Naive thymus-derived CD4-positive, alpha-beta T cell (primary cell): ENCODE measurements at places on chromosomes 2 and 18. TPM values are rescaled to one million over a fixed set of nuclear protein-coding genes. Genes with fewer than 3 reads are reported as not detected.

DNA sequence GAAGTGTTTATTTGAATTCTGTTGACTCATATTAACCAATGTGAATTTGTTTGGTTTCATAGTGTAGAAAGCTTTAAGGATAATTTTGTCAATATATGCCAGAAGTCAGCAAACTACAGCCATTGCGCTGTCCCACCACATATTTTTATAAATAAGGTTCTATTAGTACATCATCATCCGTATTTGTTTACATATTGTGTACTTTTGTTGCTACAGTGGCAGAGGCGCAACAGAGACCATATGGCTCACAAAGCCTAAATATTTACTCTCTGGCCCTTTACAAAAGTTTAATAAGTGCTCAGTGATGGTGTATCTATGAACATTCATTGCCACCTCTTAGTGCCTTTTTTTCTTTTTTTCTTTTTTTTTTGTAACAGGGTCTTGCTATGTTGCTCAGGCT, 6.4 kb downstream of the ERLEC1 start:
- H3K27me3 ChIP-seq: no peaks in the 10 kb centered on the region
- peaks cover 32% of the 10 kb centered on the region for H3K36me3 ChIP-seq
- H3K4me1 ChIP-seq: peaks cover 5% of the 10 kb centered on the region
- no peak overlapping the region for H3K27ac ChIP-seq

- H3K36me3 ChIP-seq: no peaks in the 10 kb centered on the region
- no peak overlapping the region for H3K27ac ChIP-seq
- H3K4me3 ChIP-seq: no peak overlapping the region
- no peak for DNase-seq
These were observed 975.6 kb downstream of the DCDC2C start for GRCh38 chr2:4678927-4679326.

- no peak for DNase-seq
- no peak overlapping the region for H3K4me3 ChIP-seq
- no peaks in the 10 kb centered on the region for H3K27me3 ChIP-seq
- no peaks in the 10 kb centered on the region for H3K36me3 ChIP-seq
These were observed 148.7 kb downstream of the AGAP1 start for GRCh38 chr2:235642446-235643098.

Gene LINC00305
- not detected for polyA plus RNA-seq

- no peaks in the 10 kb centered on the region for H3K27me3 ChIP-seq
- DNase-seq: no peak
- H3K4me1 ChIP-seq: peaks cover 17% of the 10 kb centered on the region
- H3K36me3 ChIP-seq: no peaks in the 10 kb centered on the region
- H3K4me3 ChIP-seq: no peak overlapping the region
These were observed 15.5 kb upstream of the IL1RN start for GRCh38 chr2:113111823-113112287.

GRCh38 chr2:38245114-38245641, 131.9 kb downstream of the ATL2 start:
- no peak overlapping the region for H3K27ac ChIP-seq
- H3K4me1 ChIP-seq: no peaks in the 10 kb centered on the region
- H3K36me3 ChIP-seq: no peaks in the 10 kb centered on the region
- DNase-seq: no peak
- no peak overlapping the region for H3K4me3 ChIP-seq

Gene BUB1
- polyA plus RNA-seq: 1.1 TPM

DNA sequence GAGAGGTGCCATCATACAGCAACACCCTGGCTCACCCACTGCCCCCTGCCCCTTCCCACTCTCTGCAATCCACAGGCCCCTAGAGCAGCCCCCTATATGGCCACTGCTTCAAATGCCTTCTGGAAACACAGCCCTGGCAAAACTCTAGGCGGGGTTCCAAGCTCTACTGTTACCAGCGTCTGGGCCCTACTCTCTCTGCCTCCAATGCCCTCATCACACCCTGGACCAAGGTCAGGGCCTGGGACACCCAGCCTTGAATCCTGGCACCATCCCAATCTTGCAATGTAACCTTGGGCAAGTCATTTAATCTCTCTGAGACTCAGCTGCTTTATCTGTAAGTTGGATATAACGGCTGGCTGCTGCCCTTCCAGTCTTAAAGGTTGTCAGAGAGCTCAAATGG, 39.2 kb upstream of the LOXHD1 start:
- no peak overlapping the region for H3K27ac ChIP-seq
- no peak for DNase-seq
- no peak overlapping the region for H3K4me3 ChIP-seq
- H3K4me1 ChIP-seq: no peaks in the 10 kb centered on the region
- H3K27me3 ChIP-seq: no peaks in the 10 kb centered on the region

GRCh38 chr2:28349546-28350165, 43.0 kb upstream of the FOSL2 start:
- H3K27me3 ChIP-seq: no peaks in the 10 kb centered on the region
- DNase-seq: no peak
- H3K36me3 ChIP-seq: no peaks in the 10 kb centered on the region
- H3K4me1 ChIP-seq: peaks cover 20% of the 10 kb centered on the region

Gene GKN2
- not detected for polyA plus RNA-seq

DNA sequence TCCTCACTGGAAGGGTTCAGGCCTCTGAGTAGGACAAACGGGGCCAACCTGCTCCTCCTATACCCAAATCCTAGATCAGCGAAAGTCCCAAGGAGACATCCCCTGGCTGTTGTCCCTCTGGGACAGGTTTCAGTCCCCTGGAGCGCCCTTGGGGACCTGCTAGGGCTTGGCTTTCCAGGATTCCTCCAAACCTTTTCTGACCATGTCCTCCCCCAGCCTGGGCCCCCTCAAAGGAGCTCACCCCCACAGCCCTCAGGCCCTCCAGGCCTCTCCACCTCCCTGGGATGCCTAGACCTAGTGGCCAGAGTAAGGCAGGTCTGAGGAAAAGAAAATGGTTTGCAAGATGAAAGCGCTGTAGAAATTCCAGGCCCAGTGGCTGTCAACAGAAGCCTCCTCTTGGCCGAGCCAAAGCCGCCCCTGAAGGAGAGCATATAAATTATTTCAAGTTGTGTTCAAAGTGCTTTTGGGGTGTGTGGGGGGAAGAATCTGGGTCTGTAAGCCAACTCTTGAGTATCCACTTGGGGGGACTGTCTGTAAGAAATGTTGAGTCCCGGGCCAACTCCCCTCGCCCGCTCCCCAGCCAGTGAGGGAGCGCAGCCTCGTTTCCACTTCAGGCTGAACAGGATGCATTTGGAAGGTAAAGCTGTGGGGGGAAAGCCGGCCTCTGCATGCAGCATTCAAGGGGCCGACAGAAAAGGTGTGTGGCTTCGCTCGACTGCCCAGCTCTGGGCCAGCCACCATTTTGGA, 158.6 kb downstream of the DYSF start:
- H3K27me3 ChIP-seq: no peaks in the 10 kb centered on the region
- no peaks in the 10 kb centered on the region for H3K4me1 ChIP-seq
- no peak overlapping the region for H3K27ac ChIP-seq

Gene DCC
- not detected for polyA plus RNA-seq

GRCh38 chr18:36476433-36476832, 178.9 kb downstream of the FHOD3 start:
- no peak overlapping the region for H3K27ac ChIP-seq
- H3K27me3 ChIP-seq: no peaks in the 10 kb centered on the region
- no peak overlapping the region for H3K4me3 ChIP-seq

GRCh38 chr2:9008951-9009664, 5.6 kb upstream of the MBOAT2 start:
- peaks cover 4% of the 10 kb centered on the region for H3K27me3 ChIP-seq
- no peaks in the 10 kb centered on the region for H3K4me1 ChIP-seq

Gene RDH14
- 38.9 TPM for polyA plus RNA-seq

Gene CD28
- polyA plus RNA-seq: 67.5 TPM

GRCh38 chr2:3986530-3987258, 283.3 kb downstream of the DCDC2C start:
- no peak overlapping the region for H3K27ac ChIP-seq
- no peaks in the 10 kb centered on the region for H3K27me3 ChIP-seq
- no peak overlapping the region for H3K4me3 ChIP-seq
- H3K36me3 ChIP-seq: no peaks in the 10 kb centered on the region

DNA sequence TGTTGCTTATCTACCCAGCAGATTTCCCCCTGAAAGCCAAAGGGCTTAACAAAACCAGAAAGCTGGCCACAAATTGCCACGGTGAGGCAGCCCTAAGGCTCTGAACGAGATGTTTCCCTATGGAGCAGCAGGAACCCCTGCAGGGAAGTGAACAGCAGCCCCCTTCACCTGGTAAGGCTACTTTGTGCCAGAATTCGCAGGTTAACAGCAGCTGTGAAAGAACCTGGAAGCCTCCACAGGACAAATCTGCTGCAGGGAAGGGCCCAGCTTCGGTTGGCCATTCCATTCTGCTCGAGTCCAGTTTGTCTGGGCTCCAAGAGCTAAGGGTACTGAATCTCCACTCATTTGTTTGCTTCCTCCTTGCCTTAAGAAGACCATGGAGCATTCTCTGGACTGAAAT, 175.3 kb downstream of the PDE11A start:
- H3K27me3 ChIP-seq: no peaks in the 10 kb centered on the region
- no peaks in the 10 kb centered on the region for H3K4me1 ChIP-seq
- DNase-seq: no peak

DNA sequence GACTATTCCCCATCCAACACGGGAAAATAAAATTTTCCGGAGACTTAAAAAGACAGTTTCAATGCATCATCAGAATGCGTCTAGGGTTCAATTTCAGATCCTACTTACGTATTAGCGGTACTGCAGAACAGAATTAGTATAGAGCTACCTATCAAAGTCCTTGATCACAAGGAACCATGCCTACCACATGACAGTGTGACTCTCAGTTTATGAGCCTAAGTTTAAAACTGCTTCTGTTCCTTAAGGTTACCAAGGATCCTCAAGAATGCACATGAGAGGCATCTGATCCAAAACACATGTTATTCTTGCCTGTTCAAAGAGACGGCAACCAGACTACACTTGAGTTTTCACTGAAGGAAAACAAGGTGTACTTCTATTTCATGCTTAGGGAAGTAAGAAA, 369.7 kb downstream of the EPHA4 start:
- H3K4me1 ChIP-seq: no peaks in the 10 kb centered on the region
- no peaks in the 10 kb centered on the region for H3K36me3 ChIP-seq
- H3K27me3 ChIP-seq: no peaks in the 10 kb centered on the region
- DNase-seq: no peak
- no peak overlapping the region for H3K27ac ChIP-seq

DNA sequence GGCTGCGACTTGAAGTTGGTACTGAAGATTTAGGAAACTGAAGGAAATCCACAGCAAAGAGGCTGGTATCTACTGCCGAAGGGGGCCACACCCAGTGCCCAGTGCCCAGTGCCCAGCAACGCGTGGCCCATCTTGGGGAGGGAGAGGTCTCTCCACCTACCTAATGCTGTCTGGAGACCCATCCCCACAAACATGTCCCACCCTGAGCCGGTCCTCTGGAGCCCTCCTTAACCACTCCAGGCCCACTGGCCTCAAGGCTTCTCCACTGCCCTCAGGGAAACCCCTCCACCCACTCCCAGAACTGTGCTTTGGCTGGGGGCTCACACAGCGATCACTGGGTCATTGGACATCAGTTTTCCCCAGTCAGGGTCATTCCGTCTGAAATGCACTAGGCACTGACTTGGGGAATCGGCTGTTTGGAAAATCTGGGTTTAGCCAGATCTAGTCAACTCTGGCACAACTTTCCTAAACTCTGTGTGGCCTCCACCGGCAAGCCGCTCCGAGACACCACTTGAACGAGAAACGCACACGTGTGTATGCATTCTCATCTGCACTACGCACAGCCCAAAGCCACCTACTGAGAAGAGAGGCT, 20.1 kb downstream of the GPR55 start:
- no peaks in the 10 kb centered on the region for H3K36me3 ChIP-seq
- no peak overlapping the region for H3K4me3 ChIP-seq
- H3K27ac ChIP-seq: no peak overlapping the region
- no peaks in the 10 kb centered on the region for H3K27me3 ChIP-seq
- no peak for DNase-seq

DNA sequence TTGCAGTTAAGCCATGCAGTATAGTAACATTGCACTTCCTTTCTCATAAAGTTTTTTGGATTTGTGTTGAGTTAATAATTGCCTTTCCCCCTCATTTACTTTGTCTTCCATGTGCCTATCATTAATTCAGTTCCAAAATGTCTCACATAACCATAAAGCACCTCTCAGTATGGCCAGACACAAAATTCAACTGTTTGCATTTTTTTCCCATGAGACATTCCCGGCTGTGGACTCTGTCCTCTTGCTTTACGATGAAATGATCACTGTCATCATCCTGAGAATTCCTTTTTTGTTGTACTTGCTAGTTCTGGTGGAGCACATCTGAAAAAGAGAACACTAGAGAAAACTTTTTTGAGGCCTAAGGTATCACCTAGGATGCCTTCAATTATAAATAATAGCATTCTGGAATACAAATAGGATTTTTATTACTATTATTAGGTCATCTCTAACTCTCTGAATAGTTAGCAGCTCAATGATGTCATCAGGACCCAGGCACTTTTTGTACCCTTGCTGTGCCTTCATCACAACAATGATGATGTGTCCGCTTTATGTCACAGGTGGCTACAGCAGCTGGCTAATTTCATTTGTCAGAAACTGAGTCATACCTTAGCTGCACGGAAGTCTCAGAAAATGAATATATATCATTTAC, 8.5 kb upstream of the ATP8B1 start:
- H3K27me3 ChIP-seq: no peaks in the 10 kb centered on the region
- H3K36me3 ChIP-seq: no peaks in the 10 kb centered on the region
- H3K4me3 ChIP-seq: no peak overlapping the region

DNA sequence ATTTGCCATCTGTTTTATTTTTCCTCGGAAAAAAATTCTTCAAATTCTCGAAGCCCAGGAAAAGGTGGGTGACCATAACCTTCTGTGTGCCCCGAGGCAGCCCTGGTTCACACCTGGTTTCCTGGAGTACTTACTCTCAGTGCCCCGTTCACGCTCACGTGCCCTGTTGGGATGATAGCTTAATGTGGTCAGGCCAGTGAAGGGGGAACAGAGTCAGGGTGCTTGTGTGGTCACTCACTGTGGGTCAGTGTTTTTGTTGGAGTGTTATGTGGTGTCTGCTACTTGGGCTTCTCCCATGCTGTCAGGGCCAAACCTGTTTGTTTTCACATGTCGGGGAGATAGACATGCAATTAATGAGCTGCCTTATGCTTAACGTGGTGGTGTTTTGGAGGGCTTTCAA, 78.1 kb downstream of the MAP4K4 start:
- H3K36me3 ChIP-seq: no peaks in the 10 kb centered on the region
- H3K27me3 ChIP-seq: no peaks in the 10 kb centered on the region
- H3K4me3 ChIP-seq: no peak overlapping the region
- DNase-seq: no peak
- H3K4me1 ChIP-seq: peaks cover 13% of the 10 kb centered on the region

Gene ICOS
- polyA plus RNA-seq: 22.4 TPM

DNA sequence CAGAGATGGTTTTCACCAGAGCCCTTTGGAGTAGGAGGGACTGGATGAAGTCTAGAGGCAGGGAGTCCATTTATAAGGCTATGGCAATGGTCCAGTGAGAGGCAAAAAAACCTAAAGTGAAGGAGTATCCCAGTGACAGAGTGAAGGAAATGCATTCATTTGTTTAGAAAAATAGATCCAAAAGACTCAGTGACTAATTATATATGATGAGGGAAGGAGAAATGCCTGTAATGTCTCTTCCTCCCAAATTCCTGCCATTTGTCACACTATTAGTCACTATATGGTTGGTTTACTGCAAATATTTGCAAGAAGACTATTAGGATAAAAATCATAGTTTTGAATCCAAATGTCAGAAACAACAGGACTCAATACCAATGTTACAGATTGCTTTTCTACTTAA, 104.2 kb downstream of the ZNF521 start:
- H3K27me3 ChIP-seq: no peaks in the 10 kb centered on the region
- no peak overlapping the region for H3K4me3 ChIP-seq
- DNase-seq: no peak
- H3K27ac ChIP-seq: no peak overlapping the region
- no peaks in the 10 kb centered on the region for H3K36me3 ChIP-seq
- no peaks in the 10 kb centered on the region for H3K4me1 ChIP-seq
